Prostate gland (tissue), 2 donors: ENCODE measurements at places on chromosomes 4 and X. TPM values are rescaled to one million over a fixed set of nuclear protein-coding genes. Genes with fewer than 3 reads are reported as not detected.

- DNase-seq = no peak
Observed at GRCh38 chr4:153789741-153790499, 1.0 kb upstream of the SFRP2 start.

DNA sequence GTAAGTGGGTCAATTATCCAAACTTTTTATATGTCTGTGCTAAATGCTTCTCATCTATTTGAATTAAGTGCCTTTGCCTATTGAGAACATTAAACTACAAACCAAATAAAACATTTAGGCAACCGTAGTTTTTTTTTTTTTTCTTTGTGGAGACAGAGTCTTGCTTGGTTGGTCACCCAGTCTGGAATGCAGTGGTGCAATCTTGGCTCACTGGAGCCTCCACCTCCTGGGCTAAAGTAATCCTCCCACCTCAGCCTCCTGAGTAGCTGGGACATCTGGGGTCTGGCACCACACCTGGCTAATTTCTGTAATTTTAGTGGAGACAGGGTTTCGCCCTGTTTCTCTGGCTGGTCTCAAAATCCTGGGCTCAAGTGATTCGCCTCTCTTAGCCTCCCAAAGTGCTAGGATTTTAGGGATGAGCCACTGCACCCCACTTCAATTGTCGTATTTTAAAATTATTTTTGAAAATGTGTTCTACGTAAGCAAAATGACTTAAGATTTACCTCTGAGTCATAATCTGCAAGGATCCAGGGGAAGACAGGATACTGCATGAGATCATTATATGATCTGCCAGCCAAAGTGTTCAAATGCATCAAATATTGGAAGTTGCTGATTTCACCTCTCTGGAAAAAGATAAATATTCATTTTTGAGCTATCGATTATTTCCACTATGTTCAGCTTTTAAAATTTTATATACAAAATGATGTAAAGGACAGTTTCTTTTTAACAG, 125.6 kb downstream of the CDS1 start:
- no peak for DNase-seq

NEUROG2 gene
- total RNA-seq = not detected

GRCh38 chrX:13367950-13368349, 48.1 kb upstream of the ATXN3L start:
- DNase-seq = no peak

DDX53 gene
- total RNA-seq = 2.3 TPM

DNA sequence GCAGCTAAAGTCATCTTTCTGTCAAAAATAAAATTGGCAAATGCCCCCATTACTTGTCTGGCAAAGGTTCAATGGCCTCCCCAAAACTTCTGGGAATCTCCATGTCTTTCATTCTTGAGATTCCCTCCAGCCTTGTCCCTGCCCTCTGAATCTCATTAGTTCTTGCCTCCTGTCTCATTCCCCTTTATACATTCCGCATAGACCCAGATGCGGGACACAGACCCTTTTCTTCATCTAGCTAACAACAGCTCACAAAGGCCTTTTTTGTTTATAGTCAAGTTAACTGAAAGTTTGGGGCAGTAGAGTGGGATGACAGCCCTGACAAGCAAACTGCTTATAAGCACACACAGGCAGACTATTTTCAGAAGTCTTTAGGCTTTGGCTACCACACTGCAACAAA, 306.1 kb upstream of the FAM241A start:
- DNase-seq = no peak

DNA sequence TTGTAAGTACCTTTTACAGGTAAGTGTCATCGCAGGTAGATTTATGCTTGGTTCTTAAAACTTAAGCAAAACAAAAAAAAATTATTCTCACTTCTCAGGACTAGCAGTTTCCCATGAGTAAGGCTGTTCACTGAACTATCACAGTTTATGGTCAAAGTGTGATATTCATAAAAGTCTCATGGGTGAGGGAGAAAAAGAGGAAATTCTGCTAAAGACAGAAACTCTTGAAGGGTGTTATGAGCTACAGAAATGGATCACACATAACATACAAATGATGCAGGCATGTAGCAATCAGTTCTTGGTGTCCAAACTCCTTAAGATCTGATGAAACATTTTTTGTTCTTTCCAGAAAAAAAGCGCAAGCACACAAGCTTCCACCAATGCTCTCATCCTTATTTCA, 8.5 kb downstream of the RAB9A start:
- DNase-seq = no peak

DNA sequence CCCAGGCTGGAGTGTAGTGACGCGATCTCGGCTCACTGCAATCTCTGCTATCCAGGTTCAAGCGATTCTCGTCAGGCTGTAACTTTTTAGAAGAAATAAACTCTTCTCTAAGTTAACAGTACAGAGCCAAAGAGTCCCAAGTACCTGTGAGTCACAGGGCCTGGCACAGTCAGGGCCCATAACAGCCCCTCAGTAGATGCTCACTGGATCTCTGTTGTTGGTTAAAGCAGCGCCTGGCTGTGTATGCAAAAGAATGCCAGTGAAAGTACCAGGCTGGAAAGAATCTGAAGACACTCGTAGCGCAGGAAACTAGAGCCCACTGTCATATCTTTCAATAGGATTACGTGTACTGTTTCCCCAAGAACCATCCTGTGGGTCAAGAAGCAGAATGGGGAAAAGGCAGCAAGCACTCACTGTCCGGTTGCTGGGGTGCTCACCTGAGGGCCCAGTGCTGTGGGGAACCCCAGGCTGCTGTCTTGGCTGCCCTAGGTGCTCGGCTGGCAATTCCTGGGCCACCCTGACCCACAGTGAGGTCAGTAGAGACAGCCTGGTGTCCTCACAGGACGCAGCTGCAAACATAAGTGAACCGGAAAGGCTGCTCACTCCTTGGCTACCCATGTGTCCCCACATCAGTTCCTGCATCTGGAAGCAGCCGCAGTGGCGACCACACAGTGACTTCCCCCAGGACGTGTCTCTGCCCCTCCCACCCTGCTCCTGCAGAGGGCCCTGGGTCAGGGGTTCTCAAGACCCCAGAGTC, 3.1 kb upstream of the SLBP start:
- no peak for DNase-seq

GRCh38 chrX:6849716-6850414, 297.6 kb upstream of the STS start:
- DNase-seq = no peak

CCSER1 gene
- 32.2 TPM for total RNA-seq

GRCh38 chr4:55721651-55722050, 85.6 kb upstream of the NMU start:
- no peak for DNase-seq

DNA sequence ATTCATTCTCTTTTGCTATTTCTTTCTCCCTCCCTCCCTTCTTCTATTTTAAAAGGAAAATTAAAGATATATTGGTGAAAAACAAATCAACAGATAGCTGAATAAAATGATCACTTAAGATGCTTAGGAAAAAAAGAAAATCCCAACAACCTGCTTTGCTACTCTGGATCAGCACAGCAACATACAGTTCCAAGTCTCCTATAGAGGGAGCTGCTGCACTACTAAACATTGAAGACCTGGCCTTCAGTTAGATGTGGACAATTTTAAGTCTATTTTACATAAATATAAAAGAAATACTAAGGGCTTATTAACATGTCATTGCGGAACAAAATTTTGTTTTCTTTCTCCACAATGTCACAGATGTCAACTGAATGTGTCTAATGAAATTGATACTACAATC, 226.4 kb downstream of the MAGEB5 start:
- DNase-seq = no peak

DNA sequence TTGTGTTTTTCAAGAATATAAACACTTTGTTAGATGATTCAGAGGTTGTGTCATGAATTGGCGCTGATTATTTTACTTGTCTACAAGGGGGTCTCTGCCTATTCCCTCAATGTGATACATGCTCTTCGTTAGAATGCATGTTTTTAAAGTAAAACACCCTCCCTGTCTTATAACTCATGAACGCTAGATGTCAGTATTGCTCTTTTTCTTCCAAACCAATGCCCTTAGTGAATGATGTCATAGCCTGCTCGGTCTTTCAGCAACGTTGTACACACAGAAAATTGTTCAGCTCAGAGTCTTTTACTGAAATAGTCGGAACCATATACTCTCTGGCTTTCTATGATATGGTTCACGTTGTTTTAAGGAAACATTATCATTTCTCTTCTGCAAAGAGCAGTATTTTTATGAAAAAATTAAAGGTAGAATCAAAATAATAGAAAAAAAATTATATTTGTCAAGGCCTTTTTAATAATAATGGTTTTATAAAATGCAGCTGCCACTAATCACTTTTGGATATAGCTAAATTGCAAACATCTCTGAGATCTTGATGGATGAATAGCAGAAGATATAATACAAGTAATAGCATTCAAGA, 292.9 kb downstream of the TLL1 start:
- no peak for DNase-seq

WAS gene
- total RNA-seq = 2.5 TPM

- no peak for DNase-seq
Observed at GRCh38 chrX:124194901-124195300, 137.6 kb upstream of the TEX13D start.

- DNase-seq = no peak
Observed at GRCh38 chr4:173370130-173370476, 651 bp upstream of the SAP30 start.

GSX2 gene
- total RNA-seq = not detected

CENPU gene
- 15.5 TPM for total RNA-seq

GRCh38 chr4:151129796-151130195, 30.4 kb downstream of the RPS3A start:
- DNase-seq = no peak

- DNase-seq = no peak
Observed at GRCh38 chrX:38799995-38800580, 1.2 kb upstream of the MID1IP1 start.

- DNase-seq = no peak
Observed at GRCh38 chr4:107666134-107666533, 53.9 kb downstream of the PAPSS1 start.

DNA sequence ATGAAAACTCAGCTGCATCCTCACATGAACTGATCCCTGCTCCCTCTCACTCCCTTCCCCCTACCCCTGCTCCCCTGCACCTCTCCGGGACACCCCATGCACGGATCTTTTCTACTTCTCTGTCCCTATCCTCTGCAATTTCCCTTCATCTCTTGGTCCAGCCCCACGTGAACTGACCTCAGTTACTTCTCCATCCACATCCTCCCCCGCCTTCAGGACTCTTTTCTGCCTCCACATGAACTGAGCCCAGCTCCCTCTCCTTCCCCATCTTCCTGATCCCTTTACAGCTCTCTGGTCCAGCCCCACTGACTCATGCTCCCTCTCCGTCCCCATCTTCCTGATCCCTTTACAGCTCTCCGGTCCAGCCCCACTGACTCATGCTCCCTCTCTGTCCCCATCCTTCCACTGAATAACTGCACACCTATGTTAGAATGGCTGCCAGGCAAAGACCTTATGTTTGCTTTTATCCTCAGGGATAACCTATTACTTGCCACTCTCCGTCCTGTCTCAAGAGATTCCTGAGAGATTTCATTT, 5.6 kb downstream of the CETN2 start:
- DNase-seq = no peak

GRCh38 chr4:152634110-152634760, 45.6 kb downstream of the TMEM154 start:
- no peak for DNase-seq

- no peak for DNase-seq
Observed at GRCh38 chr4:108830509-108831244, 67.8 kb upstream of the ETNPPL start.

DNA sequence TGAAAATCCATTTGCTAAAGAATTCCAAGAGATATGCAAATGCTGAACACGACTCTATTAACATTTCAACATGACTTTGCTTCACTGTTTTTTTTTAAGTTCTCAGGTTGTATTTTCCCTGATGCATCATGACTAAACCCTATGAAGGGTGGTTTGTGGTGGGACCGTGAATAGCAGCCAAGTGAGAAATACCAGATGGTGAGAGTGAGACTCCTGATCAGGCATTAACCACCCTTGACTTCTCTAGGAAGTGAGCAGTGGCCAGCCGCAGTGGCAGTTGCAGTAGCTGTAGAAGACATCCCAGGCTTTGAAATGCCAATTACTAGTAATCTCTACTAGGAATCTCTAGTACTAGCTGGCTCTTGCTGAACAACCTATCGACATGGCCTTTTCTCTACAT, 383.4 kb downstream of the FAM133A start:
- no peak for DNase-seq

- DNase-seq = no peak
Observed at GRCh38 chr4:162131256-162131655, 32.5 kb downstream of the FSTL5 start.

TBC1D25 gene
- total RNA-seq = 8.9 TPM

DNA sequence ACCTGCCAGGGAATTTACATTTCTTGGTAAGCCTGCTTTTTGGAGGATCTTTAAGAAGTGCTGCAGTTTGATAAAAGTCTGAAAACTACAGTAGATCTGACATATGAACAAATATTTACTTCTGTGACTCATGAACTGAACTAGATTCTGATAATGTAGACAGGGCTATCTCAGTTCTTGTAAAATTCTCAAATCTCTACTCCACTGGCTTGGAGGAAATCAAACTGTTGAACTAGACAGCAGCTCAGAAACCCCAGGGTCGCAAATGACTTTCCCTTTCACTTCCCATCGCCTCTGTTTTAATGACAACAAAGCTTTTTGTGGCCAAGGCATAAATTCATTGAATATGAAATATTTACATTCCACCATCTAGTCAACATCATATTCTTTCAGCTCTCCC, 15.4 kb upstream of the OCIAD1 start:
- DNase-seq = no peak

CENPVL2 gene
- total RNA-seq = 3.0 TPM

GRCh38 chr4:70895811-70896491, 6.2 kb upstream of the MOB1B start:
- DNase-seq = no peak

DNA sequence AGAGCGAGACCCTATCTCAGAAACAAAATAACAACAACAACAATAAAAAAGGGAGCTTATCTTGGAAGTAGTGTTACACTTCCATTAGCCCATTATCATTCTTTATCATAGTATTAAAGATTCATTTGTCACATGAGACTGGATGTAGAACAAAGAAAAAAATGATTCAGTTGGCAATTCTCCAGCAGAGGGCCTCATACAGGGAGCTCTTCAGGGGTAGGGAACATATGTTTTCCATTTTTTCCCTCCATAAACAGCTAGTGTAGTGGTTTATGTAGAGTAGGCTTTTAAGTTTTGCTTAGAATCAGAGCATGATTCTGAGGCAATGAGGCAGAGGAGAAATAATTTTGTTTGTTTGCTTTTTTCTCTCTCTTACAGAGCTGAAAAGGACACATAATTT, 5.8 kb downstream of the CPE start:
- DNase-seq = no peak

DNA sequence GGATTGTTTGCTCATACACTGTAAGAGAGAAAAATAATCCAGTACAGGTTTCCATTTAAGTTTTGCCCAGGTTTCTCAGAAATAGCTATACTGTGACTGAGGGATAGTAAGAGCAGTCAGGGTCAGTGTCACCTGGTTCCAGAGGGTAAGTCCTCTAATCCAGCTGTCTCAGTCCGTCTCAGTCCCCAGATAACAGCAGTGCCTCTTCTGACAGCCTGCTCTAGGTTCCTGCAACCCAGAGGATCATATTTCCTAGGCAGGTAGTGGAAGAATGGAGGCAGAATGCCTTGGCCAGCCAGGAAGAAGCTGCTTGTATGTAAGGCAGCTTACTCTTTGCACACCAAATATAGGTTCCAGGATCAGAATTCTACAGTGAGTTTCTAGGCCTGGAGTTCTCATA, 22.6 kb upstream of the GNRHR start:
- DNase-seq = no peak

- no peak for DNase-seq
Observed at GRCh38 chr4:94416335-94416734, 35.4 kb upstream of the PDLIM5 start.

NSDHL gene
- total RNA-seq = 13.8 TPM
